Activated CD4-positive, CD25-positive, alpha-beta regulatory T cell (primary cell): ENCODE measurements at places on chromosomes 7 and 10.

DNA sequence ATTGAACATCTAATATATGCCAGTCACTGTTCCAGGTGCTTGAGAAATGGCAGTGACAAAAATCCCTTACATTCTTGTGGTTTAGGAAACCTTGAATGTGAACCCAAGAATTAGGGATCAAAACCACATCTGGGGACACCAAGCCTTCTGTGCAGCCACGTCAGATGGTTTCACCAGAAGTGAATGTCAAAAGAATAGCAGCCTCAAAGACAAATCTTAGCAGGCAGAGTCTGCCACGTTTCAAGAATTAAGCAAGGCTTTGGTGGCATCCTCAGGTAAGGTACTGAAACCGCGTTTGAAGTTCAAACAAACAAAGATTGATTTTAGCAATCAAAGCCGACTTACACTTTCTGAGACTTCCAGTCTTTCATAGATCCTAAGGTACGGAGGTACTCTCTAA lies 225.5 kb upstream of the GNAI1 start:
- no peak for DNase-seq

- no peak for DNase-seq
These were observed 397.8 kb downstream of the EXOC4 start for GRCh38 chr7:133650487-133651300.

GRCh38 chr10:79148452-79149344 lies 79.9 kb downstream of the ZMIZ1 start:
- DNase-seq: no peak

GRCh38 chr7:81944058-81944457 lies 174.2 kb upstream of the HGF start:
- DNase-seq: no peak

GRCh38 chr7:134114992-134115391 lies 12.1 kb upstream of the LRGUK start:
- DNase-seq: no peak

- no peak for DNase-seq
These were observed 85.3 kb upstream of the RPA3 start for GRCh38 chr7:7803715-7804178.
